Activated CD4-positive, CD25-positive, alpha-beta regulatory T cell treated with anti-CD3 and anti-CD28 coated beads, Interleukin-2, amount 50 U/mL, for 16 hours (primary cell): ENCODE measurements at places on chromosomes 3 and 15.

- no peak for DNase-seq
These were observed 575 bp downstream of the LEO1 start for GRCh38 chr15:51971032-51971374.

DNA sequence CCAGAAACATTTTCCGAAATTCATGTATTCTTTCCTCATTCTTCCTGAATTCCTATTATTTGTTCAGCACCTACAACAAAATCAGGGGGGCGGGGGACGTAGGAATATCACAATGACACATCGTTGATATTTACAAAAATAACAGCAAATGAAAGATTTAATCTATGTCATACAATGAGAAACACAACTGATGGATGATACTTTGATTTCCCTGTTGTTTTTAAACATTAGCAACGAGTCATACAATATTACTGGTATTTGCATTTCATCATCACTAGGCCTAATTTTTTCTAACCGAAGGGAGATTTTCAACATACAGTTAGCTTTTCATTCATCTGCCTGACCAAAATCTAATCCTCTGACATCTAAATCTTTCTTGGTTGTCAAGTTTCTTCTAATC is 45.3 kb upstream of the INO80 start:
- DNase-seq = no peak

DNA sequence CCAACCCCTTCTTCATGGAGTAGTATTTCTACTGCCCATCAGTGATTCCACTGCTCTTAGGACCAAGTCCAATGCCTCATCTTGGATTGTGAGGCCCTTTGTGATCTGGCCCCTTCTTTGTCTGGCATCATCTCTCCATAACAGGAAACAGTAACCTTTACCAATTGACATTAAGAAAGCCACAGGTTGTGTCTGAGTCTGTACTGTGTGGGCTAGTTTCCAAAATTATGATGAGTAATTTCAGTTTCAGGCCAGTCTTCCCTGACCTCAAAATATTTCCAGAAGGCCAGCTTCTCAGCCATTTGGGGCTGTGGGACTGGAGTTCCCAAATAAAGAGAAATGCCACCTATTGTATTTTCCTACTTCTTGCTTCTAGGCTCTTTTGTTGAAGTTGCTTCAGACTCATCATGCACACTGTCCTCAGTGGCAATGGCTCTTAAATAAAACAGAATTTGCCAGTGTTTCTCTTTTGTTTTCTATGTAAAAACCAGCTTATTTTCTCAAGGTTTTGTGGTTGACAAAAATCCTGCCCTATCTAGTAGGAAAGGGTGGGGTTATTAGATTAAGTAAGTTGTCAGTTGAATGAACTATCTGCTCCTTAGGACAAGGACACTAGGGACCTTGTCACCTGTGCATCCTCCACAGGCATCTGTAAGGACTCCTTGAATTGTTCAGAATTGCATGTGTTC is 47.0 kb upstream of the ACKR4 start:
- DNase-seq = no peak

DNA sequence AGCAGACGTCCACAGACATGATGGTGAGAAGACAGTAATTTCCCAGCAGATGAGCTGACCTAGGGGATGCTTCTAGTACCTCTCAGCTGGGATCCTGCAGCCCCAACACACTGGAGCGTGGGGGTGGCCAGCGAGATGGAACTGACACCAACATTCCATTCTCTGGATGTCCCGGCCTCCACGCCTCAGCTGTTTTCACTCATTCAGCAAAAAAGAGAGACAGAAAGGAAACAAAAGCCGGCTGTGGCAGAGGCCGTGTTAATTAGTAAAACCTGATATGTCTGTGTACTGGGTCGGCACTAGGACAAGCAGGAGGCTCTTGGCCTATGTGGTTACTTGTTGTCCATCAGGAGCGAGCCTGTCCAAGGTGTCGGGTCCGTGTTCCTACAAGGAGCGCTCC is 82.6 kb upstream of the MYZAP start:
- no peak for DNase-seq

DNA sequence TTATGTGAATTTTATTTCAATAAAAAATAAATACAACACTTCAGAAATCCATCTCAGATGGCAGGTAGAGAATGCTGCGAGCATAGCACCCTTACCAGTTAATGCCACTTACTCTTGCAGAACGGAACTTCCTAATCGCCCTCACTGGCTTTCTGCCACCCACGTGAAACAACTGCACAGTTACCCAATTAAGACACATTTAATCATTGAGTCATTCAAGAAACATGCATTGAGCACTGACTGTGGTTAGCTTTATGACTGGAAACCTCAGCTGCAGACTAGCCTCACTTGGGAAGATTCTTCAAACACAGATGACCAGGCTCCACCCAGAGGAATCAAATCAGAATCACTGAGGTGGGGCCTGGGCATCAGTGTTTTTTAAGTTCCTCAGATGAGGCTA is 5.6 kb upstream of the MFGE8 start:
- DNase-seq = no peak

GRCh38 chr15:55916666-55917409 is 76.6 kb downstream of the NEDD4 start:
- no peak for DNase-seq

GRCh38 chr15:47669221-47669620 is 48.1 kb upstream of the SEMA6D start:
- DNase-seq = no peak

DNA sequence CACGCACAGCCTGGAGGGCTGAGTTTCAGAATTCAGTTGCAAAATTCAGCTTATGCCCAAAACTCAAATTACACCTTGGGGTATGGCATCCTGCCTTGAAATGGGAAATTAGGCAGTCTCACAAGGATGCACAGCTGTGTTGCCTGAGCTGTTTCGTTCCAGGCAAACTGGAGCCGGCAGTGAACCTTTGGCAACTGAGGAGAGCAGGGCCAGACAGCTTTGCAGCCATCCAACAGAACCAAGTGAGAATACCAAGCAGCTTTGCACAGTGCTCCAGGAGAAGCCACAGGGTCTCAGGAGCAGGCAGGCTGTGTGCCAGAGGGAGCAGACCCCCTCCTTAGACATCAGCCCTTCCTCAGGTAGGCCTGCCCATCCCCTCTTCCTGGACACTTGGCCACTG is 32.5 kb upstream of the BFSP2 start:
- DNase-seq = no peak

DNA sequence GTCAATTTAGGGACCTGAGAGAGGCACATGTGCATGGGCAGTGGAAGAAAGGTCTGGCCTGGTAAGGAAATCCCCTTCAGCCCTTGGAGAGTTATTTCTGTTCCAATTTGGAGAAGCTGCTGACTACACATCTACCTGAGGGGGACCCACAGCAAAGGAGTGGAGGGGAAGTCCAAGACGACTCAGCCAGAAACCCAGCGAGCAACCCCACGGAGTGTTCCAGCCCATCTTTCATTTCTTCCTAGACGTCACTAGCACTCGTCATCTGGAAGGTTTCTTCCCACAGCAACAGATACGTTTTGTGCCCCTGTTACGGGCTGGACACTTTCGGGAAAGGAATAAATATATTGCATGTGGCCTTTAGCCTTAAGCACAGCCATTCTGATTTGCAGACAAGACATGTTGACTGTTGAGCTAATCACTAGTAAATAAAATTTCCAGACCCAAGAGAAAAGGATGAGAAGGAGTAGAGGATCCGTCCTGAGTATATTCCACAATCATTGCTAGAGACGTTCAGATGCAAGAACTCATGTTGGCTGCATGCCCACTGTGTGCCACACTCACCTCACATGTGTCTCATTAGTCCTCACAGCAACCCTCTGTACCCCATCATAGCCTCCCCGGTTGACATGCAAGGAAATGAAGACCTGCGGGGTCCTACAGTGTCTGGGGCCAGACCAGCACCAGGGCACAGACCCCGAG is 7.8 kb upstream of the FAM174B start:
- no peak for DNase-seq

DNA sequence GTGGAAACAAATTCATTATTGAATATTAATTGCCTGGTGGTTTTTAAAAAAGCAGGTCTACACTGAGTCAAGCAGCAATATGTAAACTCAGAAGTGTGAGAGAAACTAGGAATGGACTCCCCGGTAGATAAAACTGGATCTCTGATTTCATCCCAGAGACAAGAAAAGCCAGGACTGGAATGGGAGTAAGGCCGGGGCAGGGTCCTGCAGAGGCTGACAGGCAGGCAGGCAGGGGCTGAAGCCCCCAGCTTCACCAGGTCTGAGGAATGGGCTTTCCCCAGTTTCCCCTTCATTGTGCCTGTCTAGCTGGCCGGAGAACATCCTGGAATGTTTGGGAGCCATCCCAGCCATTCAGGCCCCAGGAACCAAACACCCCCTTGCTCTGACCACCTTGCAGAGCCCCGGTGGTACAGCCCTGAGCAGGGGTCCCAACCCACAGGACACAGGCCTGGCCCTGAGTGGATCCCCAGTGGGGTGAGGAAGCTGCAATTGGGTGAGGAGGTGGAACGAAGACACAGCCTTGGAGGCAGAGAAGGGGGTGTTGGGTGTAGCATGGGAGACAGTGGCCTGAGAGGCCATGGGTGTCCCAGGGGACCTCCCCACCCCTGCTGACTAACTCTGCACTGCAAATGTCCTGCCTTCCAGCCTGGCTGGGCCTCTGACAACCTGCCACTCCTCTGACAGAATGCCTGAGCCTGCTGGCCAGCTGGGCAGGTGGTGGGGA is 31.7 kb upstream of the XYLB start:
- DNase-seq = no peak

- no peak for DNase-seq
These were observed 243.2 kb downstream of the EDEM1 start for GRCh38 chr3:5430701-5431100.

- no peak for DNase-seq
These were observed 115.8 kb upstream of the ARHGEF3 start for GRCh38 chr3:56917361-56918110.

- DNase-seq = no peak
These were observed 495 bp upstream of the AQP9 start for GRCh38 chr15:58137686-58138085.

- no peak for DNase-seq
These were observed 115.1 kb downstream of the IQSEC1 start for GRCh38 chr3:12957824-12958792.

GRCh38 chr3:73070675-73071575 is 9.5 kb downstream of the EBLN2 start:
- DNase-seq = no peak

- DNase-seq = no peak
These were observed 1.8 kb downstream of the LIMD1 start for GRCh38 chr3:45596290-45596791.

DNA sequence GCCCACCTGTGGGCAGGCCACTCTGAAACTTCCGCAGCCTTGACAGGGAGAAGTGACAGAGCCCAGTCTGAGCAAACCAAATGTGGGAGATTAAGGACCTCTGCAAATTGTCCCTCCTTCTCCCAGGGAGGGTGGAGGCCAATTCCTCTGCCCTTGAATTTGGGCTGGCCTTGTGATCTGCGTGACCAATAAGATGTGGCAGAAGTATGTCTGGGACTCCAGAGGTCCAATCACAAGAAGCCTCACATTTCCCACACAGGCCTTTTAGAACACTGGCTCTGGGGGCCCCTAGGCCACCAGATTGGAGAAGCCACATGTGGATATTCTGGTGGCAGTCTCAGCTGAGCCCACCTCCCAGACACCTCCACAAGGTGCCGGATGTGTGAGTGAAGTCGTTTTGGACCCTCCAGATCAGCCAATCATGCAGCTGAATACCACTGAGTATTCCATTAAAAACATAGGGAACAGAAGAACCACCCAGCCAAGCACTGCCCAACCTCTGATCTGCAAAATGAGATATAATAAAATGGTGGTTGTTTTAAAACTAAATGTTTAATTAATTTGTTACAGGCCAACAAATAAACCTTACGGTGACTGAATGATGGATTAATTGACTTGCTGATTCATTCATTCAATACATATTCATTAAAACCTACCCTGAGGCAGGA is 150.3 kb downstream of the NUP210 start:
- DNase-seq = no peak

- no peak for DNase-seq
These were observed 16.2 kb downstream of the XIRP1 start for GRCh38 chr3:39176025-39176714.

- no peak for DNase-seq
These were observed 211.7 kb downstream of the DTWD1 start for GRCh38 chr15:49832511-49832910.

- no peak for DNase-seq
These were observed 63.1 kb upstream of the GOLGA6B start for GRCh38 chr15:72591361-72591760.

DNA sequence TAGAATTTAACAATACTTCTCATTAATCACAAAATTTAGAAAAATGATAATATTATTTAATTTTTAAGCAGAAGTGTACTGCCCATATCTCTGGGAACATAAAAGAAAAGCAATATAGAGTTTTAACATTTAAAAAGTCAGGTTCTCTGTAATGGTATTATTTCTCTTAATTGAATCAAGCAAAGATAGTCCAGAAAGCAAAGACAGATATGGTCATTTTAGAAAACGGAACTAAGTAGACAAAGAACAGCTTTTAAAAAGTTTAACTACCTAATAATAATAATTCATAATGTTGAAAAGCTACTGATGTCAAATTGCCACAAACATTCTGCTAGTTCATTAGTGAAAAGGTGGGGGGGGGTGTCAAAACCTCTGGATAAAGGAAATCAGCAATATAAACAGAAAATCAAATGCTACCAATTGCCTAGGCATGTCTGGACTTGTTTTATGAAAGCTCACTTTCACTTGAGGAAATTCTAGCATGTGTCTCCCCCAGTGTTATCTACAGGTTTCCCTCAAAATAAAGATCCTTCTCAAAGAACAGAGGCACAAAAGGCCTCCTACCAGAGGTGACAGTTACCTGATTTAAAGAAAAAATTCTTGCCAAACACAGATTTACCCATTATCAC is 1.7 kb downstream of the ZMAT3 start:
- no peak for DNase-seq

DNA sequence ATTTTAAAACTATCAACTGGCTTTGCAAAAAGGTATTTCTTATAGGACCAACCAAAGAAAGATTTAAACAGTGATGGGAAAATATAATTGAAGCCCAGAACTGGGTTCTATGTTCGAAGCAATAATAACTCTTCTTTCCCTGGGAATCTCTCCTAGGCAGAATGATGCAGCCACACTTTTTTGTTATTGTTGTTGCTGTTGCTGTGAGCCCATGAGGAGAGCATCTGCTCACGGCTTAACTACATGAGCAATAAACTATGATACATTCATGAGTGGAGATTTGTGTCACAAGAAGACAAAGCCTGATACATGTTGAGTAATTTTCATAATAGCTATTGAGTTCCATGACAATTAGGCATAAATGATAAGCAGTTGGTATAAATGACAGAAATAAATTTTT is 80.5 kb downstream of the CRTC3 start:
- DNase-seq = no peak

DNA sequence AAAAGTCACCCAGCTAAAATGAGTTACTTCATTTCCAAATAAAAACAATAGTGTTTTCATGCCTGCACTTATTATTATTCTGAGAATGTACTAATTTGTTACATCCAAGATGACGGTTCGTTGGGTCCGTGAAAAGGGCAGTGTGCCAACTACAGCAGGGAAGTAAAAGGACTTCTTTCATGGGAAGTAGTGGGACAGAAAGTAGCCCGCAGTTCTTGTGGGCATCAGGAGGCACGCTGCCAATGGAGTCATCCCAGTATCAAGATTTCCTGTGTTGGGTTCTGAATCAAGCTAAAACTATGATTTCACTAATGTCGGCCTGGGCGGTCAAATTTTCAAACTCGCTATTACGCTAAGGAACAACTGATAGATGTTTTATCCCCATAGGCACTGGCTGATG is 254.5 kb upstream of the SOX2 start:
- no peak for DNase-seq
